ENCODE measurements at places on chromosomes 11 and 22. TPM values are rescaled to one million over a fixed set of nuclear protein-coding genes. Genes with fewer than 3 reads are reported as not detected.

DNA sequence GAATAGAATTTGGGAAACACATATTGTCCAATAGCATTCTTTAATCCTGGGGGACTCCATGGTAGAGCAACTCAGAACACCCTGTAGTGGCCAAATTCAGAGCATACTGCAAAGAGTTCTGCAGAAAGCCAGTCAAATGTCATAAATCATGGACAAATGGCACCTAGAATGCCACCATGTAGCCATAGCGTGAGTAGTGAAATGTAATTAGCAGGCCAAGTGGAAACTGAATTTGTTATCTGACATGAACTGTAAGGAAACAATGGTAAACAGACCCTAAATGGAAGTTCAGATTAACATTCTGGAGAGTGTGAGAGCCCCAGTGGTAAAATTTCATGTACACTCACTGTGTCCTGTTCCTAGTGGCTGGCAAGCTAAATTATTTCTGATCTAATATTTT is 7.0 kb upstream of the PRSS23 start:
- no peak for DNase-seq

Gene CACNA1I
- 0.08 TPM for total RNA-seq

DNA sequence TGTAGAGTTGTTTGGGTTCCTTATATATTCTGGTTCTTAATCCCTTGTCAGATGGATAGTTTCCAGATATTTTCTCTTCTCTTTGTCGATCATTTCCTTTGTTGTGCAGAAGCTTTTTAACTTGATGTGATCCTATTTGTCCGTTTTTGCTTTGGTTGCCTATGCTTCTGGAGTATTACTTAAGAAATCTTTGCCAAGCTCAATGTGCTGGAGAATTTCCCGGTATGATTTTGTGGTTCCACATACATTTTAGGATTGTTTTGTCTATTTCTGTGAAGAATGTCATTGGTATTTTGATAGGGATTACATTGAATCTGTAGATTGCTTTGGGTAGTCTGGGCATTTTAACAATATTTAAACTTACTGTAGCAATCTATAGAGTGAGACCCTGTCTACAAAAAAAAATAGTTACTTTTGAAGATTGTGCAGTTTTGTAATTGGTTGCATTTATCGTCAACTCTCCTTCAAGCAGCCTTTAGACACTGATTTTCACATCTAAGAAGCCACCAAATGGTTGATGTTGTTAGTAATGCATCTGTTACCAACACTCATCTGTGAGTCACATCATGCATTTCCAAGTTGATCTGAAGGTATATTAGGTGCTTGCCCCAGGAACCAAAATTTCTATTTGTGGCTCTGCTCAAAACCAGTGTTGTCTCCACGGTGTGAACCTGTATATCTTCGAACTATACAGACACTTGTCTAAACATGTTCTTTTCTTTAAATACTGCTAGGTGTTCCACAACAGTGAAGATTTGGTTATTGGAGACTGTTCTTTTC is 21.4 kb downstream of the XRCC6 start:
- no peak for DNase-seq

Gene KLHDC7B
- 2.4 TPM for total RNA-seq

- peak; percentile 95 for DNase-seq
Observed at GRCh38 chr11:66317723-66318599, 1.1 kb upstream of the CD248 start.

- DNase-seq: no peak
Observed at GRCh38 chr11:92226331-92227229, 2.0 kb downstream of the FAT3 start.

- no peak for DNase-seq
Observed at GRCh38 chr11:61004761-61005181, 33.3 kb downstream of the CD6 start.

Gene OR4B1
- not detected for total RNA-seq
